ENCODE measurements at places on chromosomes 1 and 21.

- DNase-seq, result no peak
Observed at GRCh38 chr1:214719207-214719606, 116.2 kb downstream of the CENPF start.

DNA sequence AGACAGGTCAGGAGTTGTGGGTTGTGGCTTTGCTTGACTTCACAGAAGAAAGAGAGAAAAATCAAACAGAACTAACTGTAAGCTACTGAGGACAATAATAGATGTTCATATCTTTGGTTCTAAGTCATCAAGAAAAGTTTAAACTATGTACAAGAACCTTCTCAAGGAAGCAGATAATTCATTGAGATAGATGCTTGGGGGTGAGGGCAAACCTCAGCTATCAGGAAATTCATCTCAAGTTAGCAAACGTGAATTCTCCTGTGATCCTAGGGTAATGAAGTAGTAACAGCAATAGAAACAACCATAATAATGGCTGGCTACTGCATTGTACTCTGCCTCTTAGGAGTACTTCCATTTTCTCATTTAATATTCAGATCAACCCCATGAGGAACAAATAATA, 506.2 kb downstream of the PLPP3 start:
- DNase-seq, result no peak

- peak; percentile 11 for DNase-seq
Observed at GRCh38 chr1:31064718-31065309, 703 bp downstream of the PUM1 start.

DNA sequence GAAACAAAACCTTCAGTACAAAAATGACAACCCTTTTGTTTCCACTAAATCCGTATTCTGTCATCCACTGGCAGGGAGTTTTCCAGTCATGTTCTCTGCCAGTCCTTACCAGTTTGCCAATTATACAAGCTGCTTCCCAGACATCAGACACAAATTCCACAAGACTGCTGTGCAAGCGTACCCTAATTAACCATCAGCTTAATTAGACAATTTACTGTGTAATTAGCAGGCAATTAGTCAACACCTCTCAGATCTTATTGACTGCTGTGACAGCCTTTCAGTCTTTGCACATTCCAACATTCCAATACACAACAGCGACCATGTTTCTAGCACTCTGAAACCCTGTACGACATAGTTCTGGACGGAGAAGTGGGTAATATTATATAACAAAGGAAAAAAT, 420.1 kb downstream of the DPYD start:
- DNase-seq, result no peak

DNA sequence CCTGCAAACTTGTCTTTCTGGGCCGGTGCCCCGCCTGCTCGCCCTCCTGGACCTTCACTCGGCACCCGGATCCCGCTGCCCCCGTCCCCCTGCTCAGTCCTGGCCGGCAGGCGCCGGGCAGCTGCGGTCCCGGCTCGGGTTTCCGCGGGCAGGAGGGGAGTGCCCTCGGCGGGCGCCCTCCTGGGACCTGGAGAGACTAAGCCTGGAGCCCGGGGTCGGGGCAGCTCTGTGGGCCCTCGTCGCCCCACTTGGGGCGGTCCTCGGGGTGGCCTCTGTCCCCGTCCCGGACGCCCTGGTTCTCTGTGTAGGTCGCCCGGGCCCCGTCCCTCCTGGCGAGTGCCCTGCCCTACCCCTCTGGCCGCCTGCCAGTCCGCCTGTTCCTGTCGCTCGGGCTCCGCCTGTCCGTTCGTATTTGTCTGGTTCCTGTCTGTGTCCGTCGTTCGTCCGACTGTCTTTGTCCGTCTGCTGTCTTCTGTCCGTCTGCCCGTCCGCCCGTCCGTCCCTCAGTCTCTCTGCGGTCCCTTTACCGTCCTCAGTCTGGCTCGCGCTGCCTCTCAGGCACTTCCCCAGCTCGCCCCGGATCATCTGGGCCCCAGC, 490 bp downstream of the SERINC2 start:
- no peak for DNase-seq

DNA sequence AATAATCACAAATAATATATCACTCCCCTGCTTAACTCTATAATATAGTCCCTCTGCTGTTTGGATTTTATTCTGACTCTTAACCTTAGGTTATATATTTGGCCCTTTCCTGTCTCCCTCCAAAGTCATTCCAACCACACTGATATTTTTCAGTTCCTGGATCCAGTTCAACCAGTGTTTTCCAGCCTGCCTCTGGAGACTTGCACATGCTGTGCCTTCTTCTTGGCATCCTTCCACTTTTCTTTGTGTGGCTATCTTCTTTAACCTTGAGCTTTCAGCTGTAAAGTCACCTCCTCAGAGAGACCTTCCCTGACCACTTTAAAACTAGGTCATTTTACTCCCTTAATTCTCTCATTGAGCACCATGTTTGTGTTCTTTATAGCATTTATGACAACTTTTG, 19.4 kb downstream of the CERS2 start:
- no peak for DNase-seq

GRCh38 chr1:116152950-116153691, 41.9 kb downstream of the MAB21L3 start:
- DNase-seq, result no peak

DNA sequence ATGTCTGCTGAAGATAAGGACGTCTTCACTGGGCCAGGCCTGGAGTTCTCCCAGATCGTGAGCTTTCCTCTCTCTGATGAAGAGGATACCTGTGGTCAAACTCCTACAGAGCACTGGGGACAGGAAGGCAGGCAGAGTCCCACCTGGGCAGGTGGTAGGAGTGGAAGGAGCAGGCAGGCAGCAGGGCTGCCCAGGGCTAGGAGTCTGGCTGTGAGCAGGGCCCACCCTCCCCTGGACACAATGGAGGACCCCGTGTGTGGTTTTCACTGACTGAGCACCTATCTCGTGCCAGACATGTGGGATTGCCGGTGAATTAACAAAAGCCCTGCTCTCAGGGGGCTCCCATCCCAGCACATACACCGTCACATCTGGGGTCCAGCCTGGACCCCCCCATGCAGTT, 4.9 kb upstream of the SAMD11 start:
- DNase-seq, result no peak

Measured in stimulated activated CD4-positive, alpha-beta T cell treated with anti-CD3 and anti-CD28 coated beads, Interleukin-2, amount 100 ng/mL, for 48 hours (primary cell).